NCI-H1436 treated with DMSO at 0.1 percent for 48 hours (cell line): ENCODE measurements at places on chromosomes 16 and 17.

DNA sequence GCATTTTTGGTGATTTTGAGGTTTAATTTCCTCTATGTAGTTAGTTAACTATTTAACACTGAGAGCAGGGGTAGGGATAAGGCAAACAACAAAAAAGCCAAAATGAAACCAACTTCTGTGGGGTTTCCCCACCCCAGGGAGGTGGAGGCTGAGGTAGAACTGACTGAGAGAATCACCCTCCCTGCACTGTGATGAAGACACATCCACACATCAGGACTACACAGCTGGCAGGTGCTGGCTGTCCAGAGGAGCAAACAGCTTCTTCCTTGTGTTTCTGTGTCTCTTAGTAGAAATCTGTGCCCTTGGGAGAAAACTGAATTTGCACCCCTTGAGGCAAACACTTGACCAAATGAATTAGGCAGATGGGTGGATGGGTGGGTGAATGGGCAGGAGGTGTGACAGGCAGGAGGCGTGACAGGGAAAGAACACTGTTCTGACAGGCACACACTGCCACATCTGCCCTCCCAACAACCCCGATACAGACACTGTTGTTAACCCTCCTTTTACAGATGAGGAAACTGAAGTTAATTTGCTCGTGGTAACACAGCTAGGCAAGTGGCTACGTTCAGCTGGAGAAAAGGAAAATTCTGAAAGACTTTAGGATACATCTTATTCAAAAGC, 62.9 kb upstream of the AMZ2 start:
- DNase-seq: no peak

GRCh38 chr16:84876873-84877606, 57.3 kb downstream of the CRISPLD2 start:
- DNase-seq: no peak

GRCh38 chr16:87854053-87854906, 15.0 kb downstream of the SLC7A5 start:
- no peak for DNase-seq

- DNase-seq: no peak
Measured at GRCh38 chr16:52309446-52310416, 237.2 kb downstream of the TOX3 start.

GRCh38 chr17:21035406-21035805, 7.4 kb downstream of the USP22 start:
- no peak for DNase-seq

- DNase-seq: no peak
Measured at GRCh38 chr17:31586946-31587345, 195.5 kb downstream of the RAB11FIP4 start.

- no peak for DNase-seq
Measured at GRCh38 chr17:40528692-40529417, 27.4 kb upstream of the TNS4 start.

GRCh38 chr16:73192232-73192894, 144.4 kb upstream of the ZFHX3 start:
- no peak for DNase-seq

DNA sequence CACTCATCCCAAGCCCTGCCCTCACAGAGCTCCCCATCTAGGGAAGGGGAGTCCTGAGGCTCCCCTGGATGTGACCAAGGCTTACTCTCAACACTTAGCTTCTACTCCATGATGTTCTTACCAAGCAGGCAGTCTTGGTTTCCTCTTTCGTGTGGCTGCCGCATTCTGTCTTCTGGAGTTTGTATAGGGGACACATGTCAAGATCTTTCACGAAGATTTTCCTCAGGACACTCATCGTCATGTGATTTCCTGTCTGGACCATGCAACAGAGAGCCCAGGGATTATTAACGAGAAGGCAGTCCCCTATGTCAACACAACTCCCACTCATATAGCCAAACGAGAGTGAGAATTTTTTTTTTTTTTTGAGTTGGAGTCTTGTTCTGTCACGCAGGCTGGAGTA, 10.4 kb downstream of the PRSS54 start:
- DNase-seq: no peak

GRCh38 chr17:7955414-7956227, 23.6 kb downstream of the CNTROB start:
- DNase-seq: no peak

DNA sequence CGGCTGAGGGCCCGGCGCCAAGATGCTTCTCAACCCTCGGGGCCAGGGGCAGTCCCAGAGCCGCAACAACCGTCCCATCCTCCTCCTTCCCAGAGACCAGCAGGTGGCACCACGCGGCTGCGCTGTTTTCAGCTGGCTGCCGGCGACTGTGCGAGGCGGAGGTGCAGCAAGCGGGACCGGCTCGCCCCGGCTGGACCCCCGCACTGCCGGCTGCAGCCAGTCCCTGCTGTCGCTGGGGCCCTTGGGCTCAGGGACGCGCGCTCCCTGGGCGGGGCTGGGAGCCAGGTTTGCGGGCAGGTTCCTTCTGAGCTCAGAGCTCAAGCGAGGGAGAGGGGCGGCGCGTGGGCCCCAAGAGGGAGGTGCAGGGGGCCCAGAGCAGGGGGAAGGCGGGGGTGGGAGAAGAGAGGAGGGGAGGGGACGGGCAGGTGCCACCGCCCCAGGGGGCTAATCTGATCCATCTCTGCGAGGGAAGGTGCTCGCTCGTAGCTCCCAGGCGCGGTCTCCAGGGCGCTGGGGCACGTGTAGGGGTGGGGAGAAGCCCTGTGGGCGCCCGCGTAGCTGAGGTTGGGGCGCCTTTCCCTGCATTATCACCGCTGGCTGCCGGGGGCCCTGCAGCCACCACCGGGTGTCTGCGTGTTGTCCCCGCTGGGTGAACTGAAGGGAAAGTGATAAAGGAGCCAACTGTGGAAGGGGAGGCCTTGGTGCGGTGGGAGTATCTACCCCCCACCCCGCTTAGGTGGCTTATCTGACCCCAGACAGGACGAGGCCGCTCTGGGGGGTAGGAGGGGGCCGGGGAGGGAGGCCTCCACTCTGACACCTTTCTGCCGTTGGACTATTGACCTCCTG, 24.2 kb downstream of the STAT5A start:
- peak; percentile 59 for DNase-seq

GRCh38 chr17:7715936-7716886, 1.3 kb upstream of the DNAH2 start:
- no peak for DNase-seq

DNA sequence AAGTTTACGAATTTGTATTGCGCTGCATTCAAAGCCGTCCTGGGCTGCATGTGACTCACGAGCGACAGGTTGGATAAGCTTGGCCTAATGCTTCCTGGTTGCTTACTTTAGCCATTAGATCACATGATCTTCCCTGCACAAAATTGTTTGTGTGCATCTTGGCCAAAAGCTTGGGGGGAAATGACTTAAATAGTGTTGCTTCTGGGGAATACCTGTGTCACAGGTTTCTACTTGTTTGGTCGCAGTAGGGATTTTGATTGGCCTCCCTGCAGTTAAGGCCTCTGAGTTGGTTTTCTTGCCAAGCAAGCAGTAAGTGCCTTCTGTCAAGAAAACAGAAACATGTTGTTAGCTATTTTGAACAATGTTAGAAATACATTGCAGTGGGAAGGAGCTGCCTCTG, 39.6 kb upstream of the DUSP14 start:
- DNase-seq: no peak

GRCh38 chr17:82449131-82449882, 1.2 kb downstream of the CYBC1 start:
- peak; percentile 82 for DNase-seq

DNA sequence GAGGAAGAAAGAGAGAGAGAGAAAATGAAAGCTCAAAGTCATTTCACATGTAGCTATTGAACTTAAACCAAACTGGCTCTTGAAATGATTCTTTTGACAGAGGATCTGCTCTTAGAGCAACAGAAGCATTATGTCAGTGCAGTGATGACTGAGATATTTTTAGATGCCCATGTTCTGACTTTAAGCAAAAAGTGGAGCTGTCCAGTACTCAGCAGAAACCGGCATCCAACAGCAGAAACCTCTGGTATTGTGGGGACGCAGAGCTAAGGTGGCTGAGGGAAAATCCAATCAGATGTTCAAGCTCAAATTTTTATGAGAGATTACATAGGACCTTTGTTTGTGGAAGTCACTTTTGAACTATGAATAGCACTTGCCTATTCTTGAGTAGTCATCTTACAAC, 69.8 kb upstream of the ANKFN1 start:
- no peak for DNase-seq

GRCh38 chr17:13869331-13869940, 199.9 kb upstream of the COX10 start:
- no peak for DNase-seq

GRCh38 chr17:7136266-7136877, 21.8 kb upstream of the ASGR2 start:
- no peak for DNase-seq

DNA sequence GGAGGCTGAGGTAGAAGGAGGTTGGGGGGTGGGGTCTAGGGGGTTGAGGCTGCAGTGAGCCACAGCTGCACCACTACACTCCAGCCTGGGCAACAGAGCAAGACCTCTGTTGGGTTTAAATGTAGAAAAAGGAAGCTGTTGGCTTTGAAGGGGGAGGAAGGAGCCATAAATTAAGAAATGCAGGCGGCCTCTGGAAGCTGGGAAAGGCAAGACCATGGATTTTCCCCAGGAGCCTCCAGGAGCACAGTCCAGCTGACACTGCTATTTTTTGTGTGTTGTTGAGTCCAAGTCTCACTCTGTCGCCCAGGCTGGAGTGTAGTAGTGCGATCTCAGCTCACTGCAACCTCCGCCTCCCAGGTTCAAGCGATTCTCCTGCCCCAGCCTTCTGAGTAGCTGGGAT, 15.9 kb downstream of the LITAF start:
- DNase-seq: no peak
